ENCODE measurements at places on chromosomes 5 and 9.

- DNase-seq, result no peak
Observed at GRCh38 chr9:135973277-135974219, 12.4 kb upstream of the UBAC1 start.

- DNase-seq, result no peak
Observed at GRCh38 chr5:150389531-150390266, 23.0 kb downstream of the CD74 start.

GRCh38 chr9:74205056-74205455, 292.1 kb upstream of the RORB start:
- DNase-seq, result no peak

DNA sequence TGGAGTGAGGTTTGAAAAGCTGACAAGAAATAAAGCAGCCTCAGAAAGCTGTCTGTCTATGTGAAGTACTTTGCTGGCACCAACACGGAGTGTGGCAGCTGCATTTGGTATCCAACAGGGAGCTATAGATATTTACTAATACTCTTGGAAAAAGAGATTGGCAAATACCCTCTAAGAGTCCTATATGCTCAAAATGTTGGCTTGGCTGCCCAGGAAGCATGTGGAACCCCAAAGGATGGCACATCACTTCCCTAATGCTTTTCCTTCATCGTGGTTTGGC, 398.3 kb downstream of the TLE4 start:
- DNase-seq, result no peak

DNA sequence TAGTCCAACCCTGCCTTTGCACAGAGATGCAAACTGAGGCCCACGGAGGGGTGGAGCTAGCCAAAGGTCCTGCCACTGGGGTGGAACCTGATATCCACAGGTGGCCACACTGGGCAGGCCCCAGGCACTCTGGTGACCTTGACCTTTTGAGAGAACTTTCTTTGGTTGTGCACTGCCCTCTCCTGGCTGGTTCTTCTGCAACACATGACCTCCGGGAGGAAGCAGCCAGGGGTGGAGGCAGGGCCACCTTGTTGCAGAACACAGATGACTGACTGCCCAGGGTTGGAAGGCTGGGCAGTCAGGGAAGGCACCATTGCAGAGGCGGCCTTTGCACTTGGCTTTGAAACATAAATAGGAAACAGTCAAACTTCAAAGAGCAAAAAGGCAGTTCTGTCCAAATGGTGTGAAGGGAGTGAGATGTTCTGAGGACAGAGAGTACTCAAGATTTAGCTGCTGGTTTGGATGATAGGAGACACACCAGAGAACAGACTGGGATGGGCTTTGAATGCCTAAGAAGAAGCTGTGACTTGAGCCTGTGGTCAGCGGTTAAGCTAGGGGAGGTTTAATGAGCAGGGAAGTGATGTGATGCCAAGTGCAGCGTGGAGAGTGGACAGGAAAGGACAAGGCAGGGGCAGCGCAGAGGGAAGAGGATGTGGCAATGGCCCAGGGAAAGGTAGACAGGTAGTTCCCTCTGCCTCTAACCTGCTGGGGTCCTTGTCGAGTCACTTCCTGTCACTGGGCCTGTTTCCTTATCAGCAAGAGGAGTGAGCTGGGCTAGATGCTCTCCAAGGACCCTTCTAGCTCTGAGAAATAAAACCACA, 6.8 kb upstream of the TCOF1 start:
- no peak for DNase-seq

All from NCI-H748 treated with DMSO at 0.1 percent for 48 hours (cell line).